ENCODE measurements at places on chromosomes 4 and X.

GRCh38 chrX:39859991-39860861, 237.5 kb downstream of the BCOR start:
- peak; percentile 65 for DNase-seq

DNA sequence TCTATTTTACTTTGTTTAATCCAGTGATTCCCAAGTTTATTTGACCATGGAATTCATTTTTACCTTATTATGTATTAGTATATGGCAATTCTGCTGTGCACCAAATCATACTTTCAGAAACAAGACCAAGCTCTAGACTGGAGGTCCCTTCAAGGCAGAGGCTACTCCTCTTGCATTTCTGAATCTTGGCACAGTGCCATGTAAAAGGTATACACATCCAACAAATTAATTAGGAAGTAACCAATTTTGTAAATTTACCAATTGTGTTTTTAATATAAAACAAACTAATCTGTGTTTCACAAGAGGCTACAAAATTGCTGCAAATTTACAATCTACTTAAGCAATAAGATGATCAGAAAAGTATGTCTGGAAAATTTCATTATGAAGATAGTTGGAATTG, 712.2 kb upstream of the HS3ST1 start:
- no peak for DNase-seq

DNA sequence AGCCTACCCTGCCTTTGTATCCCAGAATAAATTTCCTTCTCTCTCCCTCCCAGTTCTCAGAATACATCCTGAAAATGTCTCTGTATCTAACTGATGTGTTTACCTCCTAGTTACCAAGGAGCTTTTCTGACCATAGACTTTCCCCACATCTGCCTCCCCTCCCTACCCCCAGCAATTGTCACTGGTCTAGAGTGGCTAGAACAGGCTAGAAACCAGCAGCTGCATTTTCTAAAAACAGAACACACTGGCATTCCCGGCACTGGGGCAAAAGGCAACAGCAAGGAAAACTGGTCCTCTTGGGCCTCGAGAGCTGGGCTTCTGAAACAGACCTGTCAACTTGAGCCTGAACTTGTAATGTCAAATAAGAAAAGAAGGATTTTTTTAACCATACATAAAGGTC, 16.4 kb downstream of the TASL start:
- no peak for DNase-seq

DNA sequence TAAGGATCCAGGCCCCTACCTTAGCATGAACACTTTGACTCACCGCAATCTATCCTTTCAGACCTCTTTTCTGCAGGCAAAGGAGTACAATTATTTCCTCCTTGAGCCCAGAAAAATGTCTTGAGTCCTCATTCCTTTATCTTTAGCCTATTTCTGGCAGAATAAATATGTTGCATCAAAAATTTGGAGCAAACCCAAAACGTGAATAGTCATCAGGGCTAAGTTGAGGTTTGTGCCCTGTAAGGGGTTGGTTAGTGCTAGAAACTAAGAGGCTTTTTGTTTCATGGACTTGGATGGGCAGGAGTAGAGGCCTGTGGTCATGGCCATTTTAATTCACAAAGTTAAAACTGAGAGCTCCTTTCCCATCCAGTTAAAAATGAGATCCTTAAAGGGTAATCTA, 460.3 kb downstream of the GBA3 start:
- no peak for DNase-seq

GRCh38 chr4:123659730-123660129, 263.1 kb downstream of the SPRY1 start:
- DNase-seq = no peak

- DNase-seq = no peak
These were observed 22.8 kb downstream of the PACRGL start for GRCh38 chr4:20723019-20723418.

DNA sequence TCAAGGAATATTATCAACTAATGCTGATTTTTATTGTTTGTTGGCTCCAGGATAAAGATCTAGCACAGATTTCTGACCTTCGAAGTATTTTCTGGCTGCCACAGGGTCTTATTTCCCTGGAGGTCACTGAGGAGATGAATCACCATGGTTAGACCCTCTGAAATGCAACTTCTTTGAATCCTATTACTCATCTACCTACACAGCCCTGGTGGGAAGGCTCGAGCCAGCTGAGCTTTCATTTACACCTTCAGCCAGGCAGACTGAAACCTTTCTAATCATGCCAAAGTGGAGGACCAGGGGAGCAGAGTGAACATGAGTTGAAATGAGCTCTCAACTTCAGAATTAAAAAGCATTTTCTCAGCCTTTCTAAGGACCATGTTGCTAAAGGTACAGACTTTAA, 130.5 kb downstream of the SMIM20 start:
- DNase-seq = no peak

GRCh38 chr4:146256328-146256727, 42.0 kb downstream of the REELD1 start:
- DNase-seq = no peak

DNA sequence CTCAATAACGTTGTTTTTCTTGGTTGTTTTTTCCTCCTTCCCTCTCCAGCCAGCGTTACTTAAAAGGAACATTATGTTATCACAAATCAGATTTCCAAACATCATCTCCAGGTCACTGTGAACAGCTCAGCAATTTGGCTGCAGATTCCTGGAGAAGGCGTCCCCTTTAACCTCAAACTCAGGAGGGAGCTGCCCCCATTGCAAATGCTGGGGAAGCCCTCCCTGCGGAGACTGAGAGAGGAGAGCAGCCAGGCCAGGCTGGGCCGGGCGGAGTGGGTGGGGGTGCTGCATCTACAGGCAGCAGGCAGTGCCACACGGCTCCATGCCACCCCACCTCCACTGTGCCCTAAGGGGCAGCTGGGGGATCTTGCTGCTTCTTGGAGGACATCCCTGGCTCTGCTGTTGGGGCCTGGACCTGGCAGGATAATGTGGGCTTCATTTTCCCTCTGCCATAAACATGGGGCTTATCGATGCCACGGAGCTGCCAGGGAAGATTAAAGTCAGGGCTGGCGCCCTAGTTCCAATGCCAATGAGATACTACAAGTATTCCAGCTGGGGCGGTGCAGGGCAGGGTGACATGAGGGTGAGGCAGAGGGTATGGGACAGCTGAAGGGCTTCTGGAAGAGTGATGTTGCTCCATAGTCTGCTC, 148.8 kb downstream of the PJA1 start:
- DNase-seq = no peak

DNA sequence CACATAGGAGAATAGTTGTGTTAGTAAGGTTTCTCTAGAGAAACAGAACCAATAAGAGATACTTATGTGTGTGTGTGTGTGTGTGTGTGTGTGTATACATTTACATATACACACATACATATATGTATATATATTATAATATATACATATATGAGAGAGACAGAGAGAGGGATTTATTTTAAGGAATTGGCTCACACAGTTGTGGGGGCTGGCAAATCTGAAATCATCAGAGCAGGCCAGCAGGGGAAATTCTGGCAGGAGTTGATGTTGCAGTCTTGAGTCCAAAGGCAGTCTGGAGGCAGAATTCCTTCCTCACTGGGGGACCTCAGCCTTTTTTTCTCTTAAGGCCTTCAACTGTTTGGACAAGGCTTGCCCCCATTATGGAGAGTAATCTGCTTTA, 38.6 kb upstream of the NHS start:
- no peak for DNase-seq

DNA sequence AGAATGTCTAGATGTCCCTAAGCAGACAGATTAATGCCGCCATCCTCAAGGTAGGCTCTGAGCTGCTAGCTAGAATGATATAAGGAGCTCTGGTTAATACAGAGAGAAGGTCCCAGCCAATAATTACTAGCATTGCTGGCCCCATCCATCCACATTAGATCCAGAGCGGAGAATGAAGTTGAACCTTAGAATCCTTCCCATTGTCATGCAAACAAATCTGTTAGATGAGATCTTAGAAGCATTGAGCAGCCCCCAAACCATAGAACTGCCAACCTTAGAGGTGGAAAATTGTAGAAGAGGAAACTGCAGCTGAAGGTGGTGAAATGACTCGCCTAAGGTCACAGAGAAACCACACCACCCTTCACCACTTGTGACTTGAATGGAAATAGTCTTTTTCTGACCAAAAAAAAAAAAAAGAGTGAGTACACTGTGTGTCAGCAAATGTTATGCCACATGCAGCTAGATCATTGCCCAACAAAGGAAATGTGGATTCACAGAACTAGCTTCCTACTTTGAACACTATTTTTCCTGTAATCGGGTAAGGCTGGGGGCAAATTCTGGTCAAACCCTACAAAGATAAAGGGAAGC, 162.1 kb downstream of the SMIM20 start:
- DNase-seq = peak; percentile 54

DNA sequence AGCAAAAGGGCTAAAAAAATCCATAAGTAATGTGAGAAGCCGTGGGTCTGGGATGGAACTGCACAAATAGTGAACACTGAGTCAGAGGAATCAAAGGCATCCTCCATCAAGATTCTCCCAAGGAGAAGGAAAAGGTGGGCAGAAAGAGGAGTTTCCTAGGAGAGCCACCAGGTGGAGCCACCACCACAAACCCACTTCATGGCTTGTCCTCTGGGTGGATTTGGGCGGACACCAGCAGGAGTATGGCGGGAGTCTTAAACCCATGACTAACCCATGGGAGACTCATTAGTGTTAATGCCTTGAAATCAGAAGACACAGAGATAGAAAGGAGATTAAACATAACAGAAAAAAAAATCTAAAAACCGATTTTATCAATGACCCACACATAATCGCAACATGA, 147.7 kb downstream of the SH3KBP1 start:
- DNase-seq = no peak

GRCh38 chr4:52755426-52755825, 4.2 kb upstream of the ERVMER34-1 start:
- no peak for DNase-seq
